Upper lobe of right lung (tissue), 1 donor: ENCODE measurements at places on chromosomes 3 and 15. TPM values are rescaled to one million over a fixed set of nuclear protein-coding genes. Genes with fewer than 3 reads are reported as not detected.

GRCh38 chr3:36524560-36524959 is 144.3 kb downstream of the STAC start:
- H3K27ac ChIP-seq: no peak overlapping the region
- no peaks in the 10 kb centered on the region for H3K36me3 ChIP-seq
- H3K27me3 ChIP-seq: no peaks in the 10 kb centered on the region
- H3K4me1 ChIP-seq: no peaks in the 10 kb centered on the region
- no peak for DNase-seq
- no peak overlapping the region for H3K4me3 ChIP-seq

DNA sequence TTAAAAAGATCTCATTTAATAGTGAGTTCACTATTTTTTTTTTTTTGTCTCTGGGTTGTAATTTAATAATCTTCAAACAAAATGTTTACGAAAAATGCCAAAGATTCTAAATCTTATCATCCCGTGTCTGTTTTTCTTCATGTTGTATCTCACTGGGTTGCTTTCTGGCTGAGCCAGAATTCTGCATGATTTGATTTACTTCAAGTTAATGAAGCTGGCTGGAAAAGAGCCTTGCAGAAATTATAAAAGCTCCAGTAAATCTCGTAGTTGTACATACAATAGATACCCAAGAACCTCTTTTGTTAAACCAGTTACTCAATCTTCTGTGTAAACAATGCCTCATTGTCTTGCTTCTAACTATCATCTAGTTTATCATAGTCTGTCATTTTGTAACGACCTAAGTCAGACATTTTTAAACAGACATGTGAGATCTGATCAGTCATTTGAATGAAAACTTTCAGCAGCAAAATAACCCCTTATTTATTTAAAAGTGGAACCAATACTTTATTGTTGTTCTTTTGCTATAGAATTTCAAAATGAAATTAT is 249.0 kb downstream of the MCTP2 start:
- no peaks in the 10 kb centered on the region for H3K4me1 ChIP-seq
- DNase-seq: no peak
- peaks cover 21% of the 10 kb centered on the region for H3K36me3 ChIP-seq
- no peak overlapping the region for H3K27ac ChIP-seq
- no peaks in the 10 kb centered on the region for H3K27me3 ChIP-seq
- no peak overlapping the region for H3K4me3 ChIP-seq

GRCh38 chr15:85128621-85129020 is 147.0 kb downstream of the PDE8A start:
- H3K27ac ChIP-seq: no peak overlapping the region
- no peaks in the 10 kb centered on the region for H3K4me1 ChIP-seq
- no peaks in the 10 kb centered on the region for H3K27me3 ChIP-seq
- H3K4me3 ChIP-seq: no peak overlapping the region
- no peak for DNase-seq
- H3K36me3 ChIP-seq: peaks cover 29% of the 10 kb centered on the region

DNA sequence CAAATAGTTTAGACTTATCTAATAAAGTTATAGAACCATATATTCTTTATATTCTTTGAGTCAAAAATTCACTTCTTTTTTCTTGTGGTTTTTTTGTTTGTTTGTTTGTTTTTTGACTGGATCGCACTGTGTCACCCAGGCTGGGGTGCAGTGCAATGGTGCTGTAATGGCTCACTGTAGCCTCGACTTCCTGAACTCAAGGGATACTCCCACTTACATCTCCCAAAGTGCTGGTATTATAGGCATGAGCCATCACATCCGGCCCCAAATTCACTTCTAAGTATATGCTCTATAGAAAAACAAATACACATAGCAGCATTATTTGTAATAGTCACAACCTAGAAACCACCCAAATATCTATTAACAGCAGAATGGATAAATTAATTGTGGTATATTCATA is 13.7 kb upstream of the SLTM start:
- H3K4me1 ChIP-seq: peaks cover 8% of the 10 kb centered on the region
- H3K27ac ChIP-seq: no peak overlapping the region
- no peak overlapping the region for H3K4me3 ChIP-seq
- H3K27me3 ChIP-seq: no peaks in the 10 kb centered on the region
- no peak for DNase-seq

The CPN2 gene
- not detected for total RNA-seq

DNA sequence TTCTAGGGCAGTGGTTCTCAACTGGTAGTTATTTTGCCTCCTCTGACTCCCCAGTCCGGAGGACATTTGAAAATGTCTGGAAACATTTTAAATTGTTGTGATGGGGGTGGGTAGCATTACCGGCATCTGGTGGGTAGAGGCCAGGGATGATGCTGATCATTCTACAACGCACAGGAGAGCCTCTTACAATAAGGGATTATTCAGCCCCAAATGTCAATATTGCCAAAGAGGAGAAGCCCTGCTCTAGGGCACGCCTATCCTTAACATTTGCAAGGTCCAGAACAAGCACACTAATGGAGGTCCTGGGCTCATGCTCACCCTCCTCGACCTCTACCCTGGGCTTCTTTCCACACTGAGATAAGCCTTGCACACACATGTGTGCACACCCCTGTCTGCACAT is 106.4 kb downstream of the MINAR1 start:
- H3K4me3 ChIP-seq: no peak overlapping the region
- DNase-seq: no peak
- no peaks in the 10 kb centered on the region for H3K36me3 ChIP-seq
- no peaks in the 10 kb centered on the region for H3K4me1 ChIP-seq
- no peak overlapping the region for H3K27ac ChIP-seq

DNA sequence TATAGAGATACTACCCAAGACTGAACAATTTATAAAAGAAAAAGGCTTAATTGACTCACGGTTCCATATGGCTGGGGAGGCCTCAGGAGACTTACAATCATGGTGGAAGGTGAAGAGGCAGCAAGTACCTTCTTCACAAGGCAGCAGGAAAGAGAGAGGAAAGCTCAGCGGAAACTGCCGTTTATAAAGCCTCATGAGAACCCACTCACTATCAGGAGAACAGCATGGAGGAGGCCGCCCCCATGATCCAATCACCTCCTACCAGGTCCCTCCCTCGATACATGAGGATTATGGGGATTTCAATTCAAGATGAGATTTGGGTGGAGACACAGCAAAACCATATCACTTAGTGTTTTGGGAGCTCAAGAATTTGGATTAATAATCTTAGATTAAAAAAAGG is 240.2 kb downstream of the UACA start:
- peaks cover 4% of the 10 kb centered on the region for H3K4me1 ChIP-seq
- no peaks in the 10 kb centered on the region for H3K27me3 ChIP-seq
- no peaks in the 10 kb centered on the region for H3K36me3 ChIP-seq
- H3K27ac ChIP-seq: no peak overlapping the region
- H3K4me3 ChIP-seq: no peak overlapping the region

DNA sequence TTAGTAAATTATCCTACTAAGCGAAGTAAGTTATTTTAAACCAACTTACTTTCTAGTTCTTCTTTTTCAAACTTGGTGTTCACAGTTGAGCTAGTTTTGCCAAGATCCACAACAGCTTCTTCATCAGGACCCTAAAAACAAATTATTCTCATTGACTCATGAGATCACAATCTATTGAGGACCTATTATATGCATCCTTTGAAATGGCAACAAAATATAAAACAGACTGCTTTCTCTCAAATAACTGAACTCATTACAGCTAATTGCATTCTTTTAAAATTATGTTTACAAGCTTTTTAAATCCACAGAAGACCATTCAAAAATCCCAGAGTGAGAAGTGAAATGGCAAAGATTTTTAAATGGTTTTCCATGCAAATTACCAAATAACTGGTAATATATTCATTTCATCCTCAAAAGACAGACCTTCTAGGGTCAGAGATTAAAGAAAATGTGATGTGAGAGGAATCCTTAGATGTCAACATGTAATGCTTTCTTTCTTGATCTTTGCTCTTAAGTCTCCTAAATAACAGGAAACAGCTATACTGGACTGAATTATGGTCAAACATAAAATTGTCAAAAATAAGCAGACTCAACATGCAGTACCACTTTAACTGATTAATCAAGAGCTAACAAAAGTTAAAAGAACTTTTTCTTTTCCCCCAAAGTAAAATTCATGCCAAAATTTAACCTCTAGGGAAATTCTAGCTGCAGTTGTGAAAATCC is 31.7 kb downstream of the SLC4A7 start:
- DNase-seq: no peak
- no peaks in the 10 kb centered on the region for H3K4me1 ChIP-seq
- H3K36me3 ChIP-seq: no peaks in the 10 kb centered on the region
- H3K27ac ChIP-seq: no peak overlapping the region
- no peaks in the 10 kb centered on the region for H3K27me3 ChIP-seq

The TTLL13 gene
- total RNA-seq: not detected

The TEX55 gene
- not detected for total RNA-seq

DNA sequence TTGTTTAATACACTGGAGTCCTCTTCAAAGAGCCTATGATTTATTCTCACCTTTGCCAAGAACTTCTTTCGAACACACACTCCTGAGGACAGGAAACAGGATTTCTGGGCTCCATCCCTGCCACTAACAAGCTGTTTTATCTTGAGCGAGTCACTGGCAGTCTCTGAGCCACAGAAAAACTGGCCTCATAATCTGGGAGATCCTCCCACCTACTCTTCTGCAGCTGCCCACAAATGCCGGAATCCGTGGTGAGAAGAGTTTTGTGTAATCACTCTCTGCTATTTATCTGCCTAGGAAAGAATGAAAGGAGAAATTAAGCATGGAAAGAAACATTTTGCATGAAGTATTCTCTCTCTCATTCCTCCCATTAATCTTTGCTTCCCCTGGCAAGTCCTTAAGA is 172.0 kb upstream of the TRIM42 start:
- no peaks in the 10 kb centered on the region for H3K27me3 ChIP-seq
- H3K27ac ChIP-seq: no peak overlapping the region
- no peaks in the 10 kb centered on the region for H3K36me3 ChIP-seq

The SLC9C1 gene
- not detected for total RNA-seq

The ACKR2 gene
- 5.2 TPM for total RNA-seq

The PLSCR5 gene
- total RNA-seq: not detected

The MAGEF1 gene
- 30.3 TPM for total RNA-seq

The FRMD5 gene
- 1.2 TPM for total RNA-seq

DNA sequence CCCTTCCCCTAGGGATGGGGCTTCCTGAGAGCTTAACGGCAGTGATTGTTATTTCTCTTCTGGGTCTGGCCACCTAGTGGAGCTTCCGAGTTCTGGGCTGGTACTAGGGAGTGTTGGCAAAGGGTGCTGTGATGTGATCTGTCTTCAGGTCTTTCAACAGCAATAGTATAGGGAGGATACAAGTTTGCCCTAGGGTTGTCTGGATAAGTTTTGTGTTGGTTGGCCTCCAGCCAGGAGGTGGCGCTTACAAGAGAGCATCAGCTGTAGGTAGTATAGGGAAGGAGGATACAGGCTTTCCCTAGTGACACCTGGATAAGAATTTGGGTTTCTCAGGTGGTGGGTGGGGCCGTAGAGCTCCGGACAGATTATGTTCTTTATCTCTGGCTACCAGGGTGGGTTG is 19.2 kb upstream of the CPOX start:
- no peak for DNase-seq
- no peaks in the 10 kb centered on the region for H3K27me3 ChIP-seq
- no peak overlapping the region for H3K4me3 ChIP-seq
- H3K4me1 ChIP-seq: no peaks in the 10 kb centered on the region
- H3K27ac ChIP-seq: no peak overlapping the region
- H3K36me3 ChIP-seq: no peaks in the 10 kb centered on the region

DNA sequence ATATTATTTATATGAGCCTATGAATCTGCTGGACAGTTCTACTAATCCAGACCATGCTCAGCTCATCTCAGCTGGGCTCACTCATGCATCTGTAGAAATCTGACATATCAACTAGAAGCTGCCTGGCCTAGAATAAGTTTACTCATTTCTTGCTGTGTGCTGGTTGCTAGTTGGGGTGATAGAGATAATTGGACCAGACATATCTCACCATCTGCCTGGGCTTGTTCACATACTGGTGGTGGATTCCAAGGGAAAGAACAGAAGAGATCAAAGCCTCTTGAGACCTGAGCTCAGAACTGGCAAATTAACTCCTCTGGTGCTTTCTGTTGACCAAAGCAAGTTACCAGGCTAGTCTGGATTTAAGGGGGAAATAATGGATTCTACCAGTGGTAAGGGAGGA is 109.1 kb downstream of the NSUN3 start:
- no peaks in the 10 kb centered on the region for H3K36me3 ChIP-seq
- no peak overlapping the region for H3K4me3 ChIP-seq
- no peak overlapping the region for H3K27ac ChIP-seq
- no peaks in the 10 kb centered on the region for H3K27me3 ChIP-seq
- no peak for DNase-seq
- no peaks in the 10 kb centered on the region for H3K4me1 ChIP-seq

The CFAP91 gene
- 3.7 TPM for total RNA-seq

- H3K4me1 ChIP-seq: peaks cover 4% of the 10 kb centered on the region
- H3K27me3 ChIP-seq: no peaks in the 10 kb centered on the region
- H3K36me3 ChIP-seq: no peaks in the 10 kb centered on the region
- no peak overlapping the region for H3K4me3 ChIP-seq
Observed at GRCh38 chr3:140397847-140398246, 280.0 kb upstream of the TRIM42 start.

The P2RY1 gene
- 22.5 TPM for total RNA-seq

DNA sequence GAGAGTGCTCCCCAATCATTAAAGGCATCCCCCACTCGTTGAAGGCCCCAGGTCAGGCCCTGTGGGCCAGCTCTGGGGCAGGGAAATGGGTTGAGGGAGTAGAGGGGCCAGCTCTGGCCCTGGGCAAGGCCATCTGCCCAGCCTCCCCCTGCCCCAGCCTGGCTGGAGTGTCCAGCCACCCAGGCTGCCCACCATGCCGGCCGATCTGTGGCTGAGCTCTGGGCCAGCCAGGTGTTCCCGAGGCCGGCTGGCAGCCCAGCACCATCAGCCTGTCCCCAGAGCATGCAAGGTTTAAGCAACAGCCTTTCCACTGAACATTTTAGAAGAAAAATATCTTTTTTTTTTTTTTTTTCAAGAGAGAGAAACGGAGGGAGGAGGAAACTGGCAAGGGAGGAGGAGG is 62.8 kb upstream of the LINGO1 start:
- peaks cover 65% of the 10 kb centered on the region for H3K27me3 ChIP-seq
- DNase-seq: no peak
- H3K4me3 ChIP-seq: no peak overlapping the region
- no peak overlapping the region for H3K27ac ChIP-seq

The GHRL gene
- 2.2 TPM for total RNA-seq

- no peaks in the 10 kb centered on the region for H3K36me3 ChIP-seq
- no peaks in the 10 kb centered on the region for H3K27me3 ChIP-seq
- H3K4me3 ChIP-seq: no peak overlapping the region
Observed at GRCh38 chr3:73094951-73095350, 33.5 kb downstream of the EBLN2 start.

DNA sequence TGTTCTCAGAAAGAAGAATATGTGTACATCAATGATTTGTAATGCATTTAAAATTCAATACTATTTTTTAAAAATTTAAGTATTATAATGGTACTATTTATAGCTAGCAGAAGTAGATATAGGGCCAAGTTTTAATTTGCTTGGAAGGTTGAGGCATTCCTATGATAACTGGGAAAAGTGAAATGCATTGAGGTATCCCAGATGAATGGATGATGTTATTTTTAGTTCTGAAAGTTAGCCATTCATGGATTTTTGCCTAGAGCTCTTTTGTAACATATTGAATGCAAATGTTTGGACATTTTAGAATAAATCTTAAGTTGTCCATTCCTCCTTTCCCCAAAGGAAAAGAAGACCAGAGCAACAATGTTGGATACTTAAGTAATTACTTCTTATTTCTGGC is 47.6 kb downstream of the GAP43 start:
- no peak overlapping the region for H3K27ac ChIP-seq
- no peaks in the 10 kb centered on the region for H3K4me1 ChIP-seq
- H3K27me3 ChIP-seq: peaks cover 3% of the 10 kb centered on the region
- H3K4me3 ChIP-seq: no peak overlapping the region

The DAPK2 gene
- total RNA-seq: 73.3 TPM

- DNase-seq: no peak
- H3K27me3 ChIP-seq: no peaks in the 10 kb centered on the region
- H3K4me1 ChIP-seq: no peaks in the 10 kb centered on the region
- H3K4me3 ChIP-seq: no peak overlapping the region
- H3K36me3 ChIP-seq: no peaks in the 10 kb centered on the region
Observed at GRCh38 chr3:188092648-188093047, 61.3 kb upstream of the LPP start.
